NCI-H1105 treated with DMSO at 0.1 percent for 48 hours (cell line): ENCODE measurements at places on chromosomes 6 and 20.

- no peak for DNase-seq
Measured at GRCh38 chr6:111080698-111081097, 6.6 kb upstream of the SLC16A10 start.

- DNase-seq: no peak
Measured at GRCh38 chr6:137305691-137306090, 86.5 kb upstream of the IFNGR1 start.

- DNase-seq: no peak
Measured at GRCh38 chr6:162343198-162343935, 384.2 kb downstream of the PRKN start.

DNA sequence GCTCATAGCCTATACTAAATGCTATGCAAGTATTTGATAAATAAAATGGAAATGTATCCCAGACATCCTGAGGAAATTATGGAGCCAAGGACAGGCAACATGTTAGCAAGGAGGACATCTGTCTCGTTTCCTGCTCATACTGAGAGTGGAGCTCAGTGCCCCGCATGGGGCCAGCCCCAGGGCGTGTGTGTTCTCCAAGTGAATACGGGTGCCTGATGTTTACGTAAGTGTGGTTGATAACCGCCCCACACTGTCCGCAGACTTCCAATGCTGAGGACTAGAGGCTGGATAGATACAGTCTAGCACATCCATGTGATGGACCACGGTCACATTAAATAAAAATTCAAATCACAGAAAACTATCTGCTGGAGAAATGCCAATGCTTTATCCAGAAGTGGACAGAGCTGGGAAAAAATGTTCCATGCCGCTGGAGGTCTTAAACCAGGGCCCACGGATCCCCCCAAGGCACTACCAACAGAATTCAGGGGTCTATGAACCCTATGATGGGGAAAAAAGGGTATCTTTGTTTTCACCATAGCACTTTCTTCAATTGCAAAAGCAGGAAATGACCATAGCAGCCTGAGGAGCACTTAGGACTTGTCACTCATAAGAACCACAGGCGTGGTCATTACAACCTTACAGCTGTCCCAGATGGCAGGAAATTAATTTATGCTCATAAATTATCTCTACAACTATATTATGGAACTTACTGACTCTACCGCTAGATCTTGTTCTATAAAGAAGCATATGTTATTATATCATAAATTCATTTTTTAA lies 24.9 kb downstream of the TGM2 start:
- no peak for DNase-seq

- no peak for DNase-seq
Measured at GRCh38 chr20:4828830-4829513, 107.3 kb downstream of the PRND start.

GRCh38 chr20:4082406-4083097 lies 67.2 kb upstream of the RNF24 start:
- DNase-seq: no peak

DNA sequence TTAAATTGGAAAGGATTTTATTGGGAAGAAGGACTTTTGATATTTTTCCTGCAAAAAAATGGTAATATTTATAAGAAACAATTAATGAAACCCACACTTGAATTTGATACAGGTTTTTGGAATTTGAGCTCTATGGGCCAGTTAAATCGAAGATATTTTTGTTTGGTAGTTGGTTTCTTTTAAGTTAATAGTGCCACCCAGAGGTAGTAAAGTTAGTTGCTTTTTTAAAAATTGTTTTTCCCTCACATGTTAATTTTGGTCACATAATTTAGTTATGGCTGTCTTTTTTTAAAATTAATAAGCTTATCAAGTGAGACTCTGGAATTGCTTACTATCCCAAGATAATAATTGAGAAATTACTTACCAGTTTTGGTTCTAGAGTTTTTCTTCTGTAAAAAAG lies 7.1 kb downstream of the PRIM2 start:
- DNase-seq: peak; percentile 28

GRCh38 chr6:97677626-97678025 lies 394.6 kb upstream of the MMS22L start:
- DNase-seq: no peak

DNA sequence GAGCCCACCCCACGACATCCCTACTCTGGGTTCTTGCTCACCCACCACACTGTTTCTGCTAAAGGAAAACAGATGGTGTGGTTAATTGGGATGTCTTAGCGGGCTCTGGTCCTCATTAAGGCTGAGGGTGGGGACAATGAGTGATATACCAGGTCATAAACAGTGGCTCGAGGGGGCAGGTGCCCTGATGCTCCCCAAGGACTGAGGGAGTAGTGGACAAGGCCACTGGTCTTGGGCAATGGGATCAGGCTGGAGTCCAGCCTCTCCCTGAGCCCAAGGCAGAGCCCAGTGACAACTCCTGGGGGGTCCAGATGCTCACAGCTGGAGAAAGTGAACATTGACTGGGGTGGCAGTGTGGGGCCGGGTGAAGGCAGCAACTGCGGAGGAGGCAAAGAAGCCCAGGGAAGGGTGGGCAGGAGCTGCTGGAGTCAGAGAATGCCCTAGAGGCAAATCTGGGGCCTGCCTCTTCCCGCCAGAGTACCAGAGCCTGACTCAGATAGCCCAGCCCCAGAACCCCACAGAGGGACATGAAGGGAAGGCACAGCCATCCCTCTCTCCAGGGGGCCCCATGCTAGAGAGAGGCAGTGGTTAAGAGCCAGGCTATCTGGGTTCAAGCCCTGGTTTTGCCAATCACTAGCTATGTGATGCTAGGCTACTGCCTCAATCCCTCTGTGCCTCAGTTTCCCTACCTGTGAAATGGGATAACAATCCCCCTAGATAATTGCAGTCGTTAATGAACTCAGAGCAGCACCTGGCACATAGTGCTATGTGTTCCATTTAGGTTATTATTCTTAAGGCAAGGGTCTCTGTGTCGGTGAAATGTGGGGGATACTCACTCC lies 72.3 kb downstream of the MRPL14 start:
- DNase-seq: no peak
